ENCODE measurements at places on chromosomes 13 and 19.
A peak's percentile ranks its signal among the peaks of the same experiment; 100 is the strongest.

GRCh38 chr13:109368230-109368629 lies 418.2 kb downstream of the IRS2 start:
- no peak for DNase-seq

GRCh38 chr13:94646904-94647303 lies 45.2 kb downstream of the GPR180 start:
- no peak for DNase-seq

DNA sequence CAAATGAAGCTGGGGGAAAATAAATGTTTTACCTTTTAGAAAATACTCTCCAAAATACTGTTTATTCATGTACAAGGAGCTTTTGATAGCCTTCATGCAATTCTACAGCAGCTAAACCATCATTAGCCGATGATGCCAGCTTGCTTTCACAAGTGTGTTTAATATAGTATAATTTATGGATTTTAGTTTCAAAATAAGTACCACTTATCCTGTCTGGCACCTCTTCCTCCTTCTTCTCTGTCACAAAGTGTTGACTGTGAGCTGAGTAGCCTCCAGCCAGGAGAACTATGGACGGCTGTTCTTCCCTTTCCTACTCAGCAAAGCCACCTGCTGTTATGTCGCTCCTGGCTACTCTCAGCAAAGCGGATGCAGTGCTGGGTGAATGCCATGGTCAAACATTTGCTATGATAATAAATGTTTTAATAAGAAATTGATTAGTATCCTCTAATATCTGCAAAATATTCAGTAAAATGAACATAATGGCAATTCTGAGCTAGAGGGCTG lies 238.2 kb downstream of the LIG4 start:
- no peak for DNase-seq

- peak; percentile 27 for DNase-seq
Observed at GRCh38 chr19:42601811-42602443, 7.2 kb upstream of the CEACAM8 start.

DNA sequence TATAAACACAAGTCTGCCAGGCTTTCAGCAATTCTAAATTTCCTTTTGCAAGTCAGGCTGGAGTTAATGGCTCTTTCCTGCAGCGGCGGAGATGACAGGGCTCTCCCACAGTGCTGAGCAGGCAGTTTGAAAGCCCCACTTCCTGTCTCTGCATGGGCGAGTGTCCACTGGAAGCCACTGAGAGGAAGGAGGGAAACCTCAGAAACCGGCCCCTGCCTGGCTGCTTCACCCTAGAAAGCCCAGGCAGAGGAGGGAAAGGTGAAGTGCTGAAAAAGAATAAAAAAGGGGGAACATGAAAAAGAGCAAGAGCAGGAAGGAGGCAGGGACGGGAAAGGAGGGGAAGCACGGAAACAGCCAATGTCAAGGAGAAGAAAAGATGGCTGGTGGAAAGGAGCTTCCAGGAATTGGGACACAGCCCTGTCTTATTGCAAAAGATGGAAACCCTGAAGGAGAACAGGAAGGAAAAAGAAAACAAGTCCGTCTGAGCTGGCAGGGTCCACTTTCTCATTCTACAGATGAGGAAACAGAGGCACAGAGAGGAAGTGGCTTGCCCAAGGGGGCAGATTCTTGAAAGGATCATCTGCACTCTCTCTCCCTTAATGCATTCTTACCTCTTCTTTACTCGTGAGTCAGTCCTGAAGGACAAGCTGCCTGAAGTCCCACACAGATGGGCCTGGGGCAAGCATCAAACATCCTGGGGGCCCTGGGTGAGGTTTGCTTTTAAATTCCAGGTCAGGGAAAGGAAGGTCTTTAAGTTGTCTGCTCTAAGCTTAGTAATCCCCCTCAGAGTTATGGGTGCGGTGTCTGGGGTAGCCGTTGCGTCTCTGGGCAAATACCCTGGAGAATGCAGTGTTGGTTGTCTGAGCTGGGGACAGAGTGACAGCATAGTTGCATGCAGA lies 38.8 kb upstream of the ALOX5AP start:
- peak; percentile 85 for DNase-seq

DNA sequence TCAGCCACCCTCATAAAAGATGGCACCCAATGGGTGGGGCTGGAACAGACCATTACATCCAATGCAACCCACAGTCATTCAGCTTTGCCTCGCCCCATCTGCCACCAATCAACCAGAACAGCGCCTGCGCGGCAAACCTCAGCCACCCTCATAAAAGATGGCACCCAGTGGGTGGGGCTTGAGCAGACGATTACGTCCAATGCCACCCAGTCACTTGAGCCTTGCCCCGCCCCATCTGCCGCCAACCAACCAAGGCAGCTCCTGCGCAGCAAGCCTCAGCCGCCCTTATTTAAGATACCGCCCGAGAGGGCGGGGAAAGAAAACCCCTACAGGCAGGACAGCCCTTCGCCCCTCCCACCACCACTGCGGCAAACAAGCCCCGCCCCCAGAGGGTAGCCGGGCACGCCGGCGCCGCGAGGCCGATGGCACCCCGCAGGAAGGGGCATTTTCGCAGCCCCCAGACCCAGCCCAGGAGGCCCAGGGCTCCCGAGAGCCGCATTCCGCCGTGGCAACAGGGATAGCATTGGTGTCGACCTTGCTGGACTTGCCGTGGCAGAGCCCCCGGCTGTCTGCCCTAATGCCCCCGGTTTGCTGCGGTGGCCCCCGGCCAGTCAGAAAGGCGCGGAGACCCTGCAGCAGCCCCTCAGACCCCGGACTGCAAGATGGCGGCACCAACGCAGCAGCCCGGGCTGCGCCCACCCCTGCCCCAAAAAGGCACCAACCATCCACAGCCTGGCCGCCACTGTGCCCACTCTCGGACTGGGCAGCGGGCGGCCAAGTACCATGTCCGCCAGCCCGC lies 675 bp downstream of the PEG3 start:
- DNase-seq, result no peak

GRCh38 chr13:28575200-28575599 lies 80.3 kb upstream of the FLT1 start:
- no peak for DNase-seq

- DNase-seq, result no peak
Observed at GRCh38 chr19:11547929-11548700, 9.5 kb downstream of the CNN1 start.

GRCh38 chr19:39246951-39247669 lies 1.5 kb downstream of the IFNL4 start:
- no peak for DNase-seq

DNA sequence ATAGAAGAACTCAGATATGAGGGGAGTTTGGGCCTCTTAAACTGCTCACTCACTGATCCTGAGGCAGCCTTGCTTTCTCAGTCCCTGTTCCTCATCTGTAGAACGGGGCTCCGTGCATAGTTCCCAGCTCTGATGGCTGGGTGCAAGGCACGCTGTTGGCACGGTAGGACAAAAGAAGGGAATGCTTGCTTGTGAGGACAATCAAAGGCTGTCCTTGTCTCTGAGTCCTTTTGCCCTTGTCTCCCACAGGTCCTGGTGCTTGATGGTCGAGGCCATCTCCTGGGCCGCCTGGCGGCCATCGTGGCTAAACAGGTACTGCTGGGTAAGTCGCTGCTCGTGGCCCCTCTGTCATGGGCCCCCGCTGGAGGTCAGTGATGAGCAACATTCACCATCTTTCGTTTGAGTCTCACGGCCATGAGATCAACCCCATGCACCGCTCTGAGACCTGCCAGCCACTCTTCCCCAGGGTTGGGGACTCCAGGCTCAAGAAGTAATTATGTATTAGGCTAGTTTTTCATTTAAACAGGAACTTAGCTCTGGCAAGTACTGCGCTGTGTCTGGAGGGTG lies 2.3 kb downstream of the RPL13A start:
- no peak for DNase-seq

DNA sequence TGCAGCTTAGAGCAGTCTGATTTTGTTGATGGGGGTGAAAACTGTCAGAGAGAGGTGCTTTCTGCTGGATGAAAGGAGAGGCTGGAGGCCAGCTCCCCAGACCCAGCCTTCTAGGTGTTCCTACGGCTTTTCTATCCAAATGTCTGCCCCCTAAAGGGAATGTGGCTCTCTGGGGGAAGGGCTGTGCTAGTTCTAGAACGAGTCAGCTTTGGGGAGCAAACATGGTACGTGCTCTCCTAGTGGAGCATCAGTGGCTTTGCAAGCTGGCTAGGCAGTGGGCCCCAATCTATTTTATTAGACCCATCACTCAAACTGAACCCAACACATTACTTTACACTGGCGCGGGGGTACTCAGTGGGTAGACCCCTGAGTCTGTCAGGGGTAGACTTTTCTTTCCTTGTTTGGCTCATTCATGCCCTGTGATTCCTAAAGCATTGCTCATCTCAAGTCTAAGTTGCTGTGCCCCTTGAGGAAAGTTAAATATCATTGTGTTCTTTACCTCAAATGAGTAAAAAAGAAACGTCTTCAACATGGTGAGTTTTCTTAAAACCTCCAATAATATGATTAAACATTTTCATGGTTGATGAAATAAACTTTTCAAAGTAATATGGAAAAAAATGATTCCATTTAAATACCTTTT lies 254.9 kb downstream of the DLEU7 start:
- no peak for DNase-seq

DNA sequence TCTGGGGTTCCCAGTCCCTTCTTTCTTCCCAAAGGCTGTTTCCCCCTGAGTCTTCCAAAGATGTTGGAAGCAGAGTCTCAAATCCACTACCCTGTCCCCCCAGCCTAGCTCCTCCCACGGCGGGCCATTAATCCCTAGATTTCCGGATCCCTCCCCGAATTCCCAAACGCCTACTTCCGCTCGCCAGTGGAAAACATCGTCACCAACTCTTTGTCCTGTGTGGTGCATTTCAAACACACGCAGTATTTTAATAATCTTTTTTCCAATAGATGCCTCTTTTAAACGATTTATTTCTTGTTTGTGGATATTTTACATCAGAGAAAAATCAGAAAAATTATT lies 610 bp downstream of the ZNF791 start:
- no peak for DNase-seq

- DNase-seq, result no peak
Observed at GRCh38 chr13:75792526-75793187, 156.5 kb downstream of the LMO7 start.

GRCh38 chr19:16571822-16572331 lies 338 bp downstream of the SLC35E1 start:
- DNase-seq, result peak; percentile 52

DNA sequence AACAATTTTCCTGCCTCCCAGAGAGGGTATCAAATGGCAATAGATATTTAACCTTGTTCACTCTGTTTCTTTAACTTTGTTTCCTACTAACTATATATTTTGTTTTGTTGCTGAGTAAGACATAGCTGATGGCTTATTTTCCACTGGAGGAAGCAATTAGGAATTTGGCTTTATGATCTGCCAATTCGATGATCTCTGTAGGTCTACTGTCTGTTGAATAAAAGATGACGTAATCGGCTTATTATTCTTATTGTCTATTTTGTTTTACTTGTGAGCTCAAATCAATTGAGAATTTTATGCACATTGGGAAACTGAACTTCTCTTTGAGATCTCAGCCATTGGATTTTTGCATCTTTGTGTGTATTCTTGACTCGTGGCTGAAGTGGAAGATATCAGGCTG lies 862.6 kb downstream of the EFNB2 start:
- no peak for DNase-seq

- peak; percentile 70 for DNase-seq
Observed at GRCh38 chr19:15449620-15450527, at the start of gene WIZ. WIZ (minus strand) TSS chr19:15449956; CDS start chr19:15448307, 1,649 bp downstream.

- DNase-seq, result peak; percentile 73
Observed at GRCh38 chr13:27830010-27830409, 37.7 kb downstream of the GSX1 start.

DNA sequence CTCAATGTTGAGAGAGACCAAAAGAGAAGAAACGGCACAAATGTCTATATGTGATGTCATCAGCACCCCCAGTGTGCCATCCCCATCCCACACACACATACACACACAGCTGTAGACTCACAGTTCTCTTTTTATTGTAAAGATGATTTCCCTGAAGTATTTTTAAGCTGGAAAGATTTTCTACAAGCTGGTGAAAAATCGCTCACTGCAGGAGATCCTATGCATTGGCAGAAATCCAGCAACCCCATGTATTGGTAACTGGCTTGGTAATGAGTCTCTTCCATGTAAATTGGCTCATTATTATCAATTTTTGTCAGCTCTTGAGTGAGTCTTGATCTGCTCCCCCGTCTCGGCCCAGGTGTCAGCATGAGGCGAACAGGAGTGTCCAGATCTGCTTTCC lies 107.1 kb upstream of the UQCRFS1 start:
- DNase-seq, result no peak

DNA sequence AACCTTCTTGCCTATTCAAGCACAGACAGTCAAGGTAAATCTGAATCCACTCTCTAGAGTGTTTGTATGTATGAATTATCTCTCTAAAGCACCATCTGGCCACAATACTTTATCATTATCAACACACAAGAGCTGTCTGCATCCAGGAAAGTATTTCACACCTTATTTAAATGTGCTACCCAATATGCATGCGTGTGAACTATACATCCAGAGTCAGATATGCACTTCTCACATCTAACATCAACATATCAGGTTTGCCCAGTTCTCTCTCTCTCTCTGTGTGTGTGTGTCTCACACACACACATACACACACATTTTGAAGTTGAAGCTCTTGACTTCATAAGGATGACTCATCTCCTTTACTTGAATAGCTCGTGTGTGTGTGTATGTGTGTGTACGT lies 697.5 kb upstream of the PCDH20 start:
- DNase-seq, result no peak

DNA sequence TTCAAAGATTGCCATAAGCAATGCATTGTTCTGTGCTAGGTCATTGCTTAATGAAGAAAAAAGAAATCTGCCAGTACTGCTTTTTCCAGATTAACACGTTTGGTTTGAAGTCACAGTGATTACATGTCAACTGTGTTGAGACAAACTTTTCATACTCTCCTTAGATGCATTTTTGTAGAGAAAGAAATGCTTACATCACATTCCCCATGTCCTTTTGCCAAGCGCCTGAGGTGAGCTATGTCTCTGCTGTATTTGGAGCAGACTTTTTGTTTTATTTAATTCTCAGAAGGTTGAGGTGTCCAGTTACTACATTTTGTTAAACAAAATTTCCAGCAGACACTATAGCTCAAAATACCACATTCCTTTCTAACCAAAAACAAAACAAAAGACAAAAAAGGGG lies 16.2 kb downstream of the LACC1 start:
- no peak for DNase-seq

GRCh38 chr13:22648320-22648801 lies 532.4 kb upstream of the SGCG start:
- DNase-seq, result no peak

GRCh38 chr13:22812793-22813192 lies 368.0 kb upstream of the SGCG start:
- DNase-seq, result no peak

GRCh38 chr19:31503211-31503610 lies 154.0 kb upstream of the TSHZ3 start:
- DNase-seq, result no peak

GRCh38 chr19:17751103-17751911 lies at the start of gene FCHO1:
FCHO1 (plus strand) TSS chr19:17751477; CDS start chr19:17755165, 3,688 bp downstream.
- peak; percentile 96 for DNase-seq

DNA sequence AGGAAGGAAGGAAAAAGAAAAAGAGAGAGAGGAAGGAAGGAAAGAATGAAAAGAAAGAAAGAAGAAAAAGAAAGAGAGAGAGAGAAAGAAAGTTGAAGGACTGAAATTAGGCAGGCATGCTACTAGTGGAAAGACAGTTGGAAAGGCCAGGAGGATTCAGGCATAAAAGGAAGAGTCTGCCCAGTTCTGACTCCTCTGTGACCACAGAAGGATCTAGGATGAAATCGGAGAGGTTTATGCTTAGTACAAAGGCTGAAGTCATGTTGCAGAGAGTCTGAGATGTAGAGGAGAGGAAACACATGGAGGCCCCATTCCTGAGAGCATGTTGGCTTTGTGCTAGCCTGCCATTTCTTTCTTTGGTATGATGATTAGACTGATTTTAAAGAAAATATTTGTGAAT lies 246.5 kb upstream of the ARGLU1 start:
- no peak for DNase-seq

- peak; percentile 70 for DNase-seq
Observed at GRCh38 chr13:71704656-71705055, 162.3 kb downstream of the DACH1 start.
